Eye (tissue), 1 donor: ENCODE measurements at places on chromosomes 6 and 20.
A peak's percentile ranks its signal among the peaks of the same experiment; 100 is the strongest.

- peak; percentile 90 for DNase-seq
Measured at GRCh38 chr20:49132995-49133478, 55.1 kb downstream of the STAU1 start.

GRCh38 chr6:40551966-40552505 lies 35.1 kb downstream of the LRFN2 start:
- DNase-seq, result no peak

GRCh38 chr6:33985313-33985751 lies 160.6 kb downstream of the GRM4 start:
- DNase-seq, result no peak

- DNase-seq, result peak; percentile 90
Measured at GRCh38 chr6:150599199-150600009, at the start of gene PLEKHG1. Gene PLEKHG1 (plus strand): TSS chr6:150599885. CDS start chr6:150733682, 133,797 bp downstream.

GRCh38 chr20:8428988-8429387 lies 296.9 kb downstream of the PLCB1 start:
- no peak for DNase-seq

GRCh38 chr6:83192456-83192855 lies 609 bp downstream of the PGM3 start:
- no peak for DNase-seq

GRCh38 chr6:151172751-151173150 lies 67.0 kb upstream of the AKAP12 start:
- DNase-seq, result no peak

DNA sequence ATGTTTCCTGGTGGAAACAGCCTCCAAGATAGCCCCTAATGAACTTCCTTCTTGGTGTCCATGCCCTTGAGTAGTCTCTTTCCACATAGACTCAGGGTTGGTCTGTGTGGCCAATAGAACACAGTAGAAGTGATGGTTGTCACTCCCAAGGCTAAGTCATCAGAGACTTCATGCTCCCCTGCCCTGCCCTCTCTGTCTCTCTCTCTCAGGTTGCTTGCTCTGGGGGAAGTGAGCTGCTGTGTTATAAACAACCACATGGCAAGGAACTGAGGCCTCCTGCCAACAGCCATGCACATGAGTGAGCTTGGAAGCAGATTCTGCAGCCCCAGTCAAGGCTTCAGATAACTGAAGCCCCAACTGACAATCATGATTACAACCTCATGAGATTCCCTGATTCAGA lies 85.3 kb upstream of the SLC22A16 start:
- DNase-seq, result no peak

- no peak for DNase-seq
Measured at GRCh38 chr6:157181649-157182048, 141.7 kb downstream of the TMEM242 start.

GRCh38 chr20:6051505-6051904 lies 2.4 kb downstream of the LRRN4 start:
- DNase-seq, result peak; percentile 26

GRCh38 chr20:52129611-52130010 lies 62.0 kb downstream of the ZFP64 start:
- no peak for DNase-seq
